ENCODE measurements at places on chromosomes 7 and 10. TPM values are rescaled to one million over a fixed set of nuclear protein-coding genes. Genes with fewer than 3 reads are reported as not detected.

Gene LFNG
- 114 TPM for total RNA-seq

Gene ABCC2
- 6.3 TPM for total RNA-seq

- no peak for DNase-seq
These were observed 41.7 kb downstream of the C10orf90 start for GRCh38 chr10:126628746-126629145.

DNA sequence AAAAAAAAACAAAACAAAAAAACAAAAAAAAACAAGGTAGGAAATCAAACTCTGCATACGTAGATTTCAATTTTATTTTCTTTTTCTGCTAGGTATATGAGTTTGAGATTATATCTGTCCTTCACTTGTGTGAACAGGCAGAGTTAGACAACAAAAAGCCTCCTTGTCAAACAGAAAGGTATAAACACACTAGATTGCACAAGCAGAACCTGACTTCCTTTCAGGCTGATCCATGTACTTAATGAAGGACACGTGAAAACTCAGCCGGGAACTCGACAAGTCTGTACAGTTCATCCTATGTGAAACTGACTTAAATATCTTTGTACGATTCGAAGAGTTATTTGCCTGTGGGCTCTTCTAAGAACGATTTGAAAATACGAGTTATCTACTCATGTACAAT is 254.1 kb downstream of the ARL4A start:
- DNase-seq: no peak

DNA sequence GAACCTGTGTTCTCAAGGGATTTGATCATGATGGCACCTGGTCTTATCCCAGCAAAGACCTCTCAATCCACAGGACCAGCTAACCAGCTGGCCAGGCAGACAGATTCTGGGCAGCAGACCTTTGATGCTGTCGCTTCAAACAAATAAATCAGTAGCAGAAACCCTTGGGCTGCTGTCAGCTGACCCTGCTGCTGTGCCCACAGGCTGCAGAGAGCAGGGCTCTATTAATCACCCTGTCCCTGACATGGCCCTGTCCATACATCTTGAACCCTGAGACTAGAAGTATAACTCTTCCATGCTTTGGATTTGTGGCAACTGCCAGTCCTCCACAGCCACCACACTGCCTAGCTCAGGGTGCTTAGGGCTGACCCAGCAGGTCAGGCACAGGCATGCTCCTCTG is 244.1 kb upstream of the PODXL start:
- DNase-seq: no peak

DNA sequence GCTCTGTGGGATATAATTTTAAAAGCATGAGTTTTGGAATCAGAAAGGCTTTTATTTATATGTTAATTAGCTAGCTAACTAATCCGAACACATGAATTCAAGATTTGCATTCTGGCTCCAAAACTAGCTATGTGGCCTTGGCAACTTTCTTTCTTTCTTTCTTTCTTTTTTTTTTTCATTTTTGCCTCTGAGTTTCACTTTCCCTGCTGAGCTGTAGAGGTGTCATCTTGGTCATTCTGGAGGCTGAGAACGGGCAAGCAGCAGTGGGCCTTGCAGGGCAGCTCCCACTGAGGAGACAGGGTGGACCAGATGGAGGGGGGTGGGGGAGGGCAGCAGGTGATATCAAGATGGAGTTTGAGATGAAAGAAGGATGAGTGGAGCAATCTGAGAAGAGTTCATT is 24.8 kb upstream of the SFMBT2 start:
- DNase-seq: no peak

DNA sequence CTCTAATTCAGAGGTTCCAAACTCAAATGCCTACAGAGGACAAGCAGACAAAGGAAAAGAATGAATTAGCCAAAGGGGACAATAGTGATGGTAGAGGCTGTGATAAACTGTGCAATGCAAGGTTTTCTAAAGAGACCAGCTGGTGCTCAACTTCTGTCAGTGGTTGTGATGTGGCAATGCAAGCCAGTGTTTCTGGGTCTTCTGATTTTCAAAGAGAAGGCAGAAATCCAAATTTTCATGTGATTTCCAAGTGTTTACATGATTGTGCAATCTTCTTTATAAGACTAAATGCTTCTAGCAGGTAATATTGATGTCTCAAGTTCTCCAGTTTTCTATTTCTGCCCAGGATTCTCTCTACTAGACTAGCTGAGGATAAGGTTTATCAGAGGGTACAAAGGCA is 135.9 kb downstream of the PCDH15 start:
- DNase-seq: no peak
